ENCODE measurements at places on chromosomes 2 and 18.

DNA sequence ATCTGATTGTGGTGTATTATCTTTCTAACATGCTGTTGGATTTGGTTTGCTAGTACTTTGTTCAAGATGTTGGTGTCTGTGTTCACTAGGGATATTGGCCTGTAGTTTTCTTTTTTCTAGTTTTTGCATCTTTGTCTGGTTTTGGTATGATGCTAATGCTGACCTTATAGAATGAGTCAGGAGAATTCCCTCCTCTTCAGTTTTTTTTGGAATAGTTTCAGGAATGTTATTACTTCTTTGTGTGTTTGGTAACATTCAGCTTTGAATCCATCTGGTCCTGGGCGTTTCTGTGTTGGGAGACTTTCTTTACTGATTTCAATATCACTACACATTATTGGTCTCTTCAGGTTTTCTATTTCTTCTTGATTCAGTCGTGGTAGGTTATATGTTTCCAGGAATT, 124.2 kb upstream of the EPB41L5 start:
- no peak for DNase-seq

DNA sequence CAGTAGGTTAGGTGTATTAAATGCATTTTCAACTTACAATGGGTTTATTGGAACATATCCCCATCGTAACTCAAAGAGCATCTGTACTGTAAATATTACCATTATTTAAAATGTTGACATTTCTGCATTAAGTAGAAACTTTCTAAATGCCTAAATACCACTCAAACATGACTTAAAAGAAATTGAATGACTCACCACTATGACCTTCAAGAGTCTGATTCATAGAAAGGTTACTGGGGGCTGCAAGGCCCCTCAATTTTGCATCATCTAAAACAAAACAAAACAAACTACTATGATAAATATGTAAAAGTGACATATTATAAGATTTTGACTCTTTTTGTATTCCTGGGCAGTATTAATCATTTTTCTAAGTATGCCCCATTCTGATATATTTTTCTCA, 7.6 kb downstream of the WDR35 start:
- DNase-seq, result no peak

DNA sequence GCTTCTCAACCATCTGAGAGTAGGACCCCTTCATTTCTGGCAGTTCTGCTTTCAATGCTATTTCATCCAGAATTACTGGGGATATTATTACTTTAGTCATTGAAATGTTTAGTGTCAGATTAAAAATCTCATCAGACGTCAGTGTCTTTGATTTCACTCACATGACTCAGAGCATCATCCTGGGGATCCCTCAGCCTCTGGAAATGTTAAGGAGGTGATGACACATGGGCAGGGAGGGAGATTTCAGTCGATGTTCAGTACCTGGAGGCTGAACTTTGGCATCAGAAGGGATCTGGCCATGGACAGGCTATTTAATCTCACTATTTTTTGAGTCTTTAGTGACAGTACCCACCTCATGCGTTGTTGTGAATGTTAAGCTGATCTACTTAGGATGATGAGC, 39.1 kb downstream of the OSBPL6 start:
- no peak for DNase-seq

GRCh38 chr2:68088940-68089339, 26.1 kb upstream of the C1D start:
- DNase-seq, result no peak

GRCh38 chr2:85393836-85394235, 16.3 kb downstream of the CAPG start:
- no peak for DNase-seq

DNA sequence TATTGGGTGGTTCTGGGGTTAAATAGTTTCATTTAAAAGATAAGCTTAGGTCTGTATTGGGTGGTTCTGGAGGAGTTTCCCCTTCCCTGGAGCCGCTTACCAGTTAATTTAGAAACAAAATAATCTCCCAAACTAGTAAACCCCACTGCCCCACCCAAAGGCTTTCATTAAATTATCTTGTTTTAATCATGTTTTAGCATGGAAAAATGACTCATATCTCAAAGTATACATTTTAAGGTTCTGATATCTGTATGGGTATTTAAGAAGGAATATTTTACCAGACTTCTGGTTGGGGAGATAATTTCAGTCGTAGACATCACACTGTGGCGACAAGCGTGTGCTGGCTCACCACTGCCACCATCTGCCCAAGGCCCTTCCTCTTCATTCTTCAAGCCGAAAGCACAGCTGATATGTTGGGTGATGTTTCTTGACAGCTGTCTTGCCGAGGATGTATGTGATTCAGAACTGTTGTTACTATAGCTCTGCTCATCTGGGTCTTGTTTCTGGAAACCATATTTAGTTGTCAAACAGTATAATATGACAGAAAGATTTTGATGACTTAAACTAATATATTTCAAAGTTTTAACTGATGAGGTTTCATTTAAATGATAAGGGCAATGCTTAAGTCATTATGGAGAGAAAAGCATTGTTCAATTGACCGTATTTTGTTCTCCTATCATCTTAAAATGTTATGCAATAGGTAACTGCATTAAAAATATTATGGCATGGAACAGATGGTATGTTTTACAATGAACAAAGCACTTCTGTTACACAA, 5.1 kb downstream of the FIGLA start:
- peak; percentile 41 for DNase-seq

GRCh38 chr2:100785626-100786296, 34.2 kb upstream of the NPAS2 start:
- DNase-seq, result no peak

DNA sequence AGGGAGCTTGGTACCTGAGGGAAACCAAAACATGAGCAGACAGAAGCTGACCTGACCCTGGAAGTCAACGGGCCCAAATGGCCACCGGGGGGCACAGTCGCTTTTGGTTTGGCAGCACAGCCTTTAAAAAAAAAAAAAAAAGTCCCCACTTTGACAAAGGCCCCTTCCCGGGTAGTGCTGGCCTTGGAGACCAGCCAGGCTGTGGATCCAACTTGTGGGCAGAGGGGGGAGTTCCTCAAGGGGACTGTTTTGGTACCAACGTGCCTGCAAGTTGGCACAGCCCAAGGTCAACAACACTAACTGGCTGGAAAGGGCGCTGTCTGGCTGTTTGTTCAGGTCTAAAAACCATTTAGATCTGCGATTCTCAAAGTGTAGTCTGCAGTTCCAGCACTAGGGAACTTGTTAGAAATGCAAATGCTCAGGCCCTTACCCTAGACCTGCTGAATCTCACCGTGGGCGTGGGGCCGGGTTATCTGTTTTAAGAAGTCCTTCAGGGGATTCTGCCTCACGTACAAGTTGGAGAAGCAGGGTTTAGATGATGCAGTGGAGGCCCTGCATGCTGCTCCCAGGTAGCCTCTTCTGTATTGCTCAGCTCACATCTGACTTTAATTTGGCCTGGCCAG, 83.0 kb downstream of the LPIN1 start:
- DNase-seq, result peak; percentile 57

- no peak for DNase-seq
Observed at GRCh38 chr18:42921226-42921737, 194.2 kb downstream of the RIT2 start.

DNA sequence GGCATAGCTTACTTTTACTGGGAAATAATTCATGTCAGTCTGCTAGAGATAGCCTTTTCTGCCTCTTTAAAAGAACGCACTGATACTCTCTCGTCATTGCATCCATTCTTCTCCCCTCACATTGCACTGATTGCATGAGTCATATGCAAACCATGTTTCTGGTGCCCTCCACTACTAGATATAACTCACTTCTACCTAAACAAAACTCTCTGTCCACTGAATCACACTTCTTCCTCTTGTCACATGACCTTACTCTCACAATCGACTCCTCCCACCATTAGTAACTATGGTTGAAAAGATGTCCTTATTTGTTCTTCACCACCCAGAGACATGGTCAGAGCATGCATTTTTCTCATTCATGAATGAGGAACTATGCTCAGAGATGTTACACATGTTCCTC, 158.0 kb downstream of the CSRNP3 start:
- DNase-seq, result no peak

DNA sequence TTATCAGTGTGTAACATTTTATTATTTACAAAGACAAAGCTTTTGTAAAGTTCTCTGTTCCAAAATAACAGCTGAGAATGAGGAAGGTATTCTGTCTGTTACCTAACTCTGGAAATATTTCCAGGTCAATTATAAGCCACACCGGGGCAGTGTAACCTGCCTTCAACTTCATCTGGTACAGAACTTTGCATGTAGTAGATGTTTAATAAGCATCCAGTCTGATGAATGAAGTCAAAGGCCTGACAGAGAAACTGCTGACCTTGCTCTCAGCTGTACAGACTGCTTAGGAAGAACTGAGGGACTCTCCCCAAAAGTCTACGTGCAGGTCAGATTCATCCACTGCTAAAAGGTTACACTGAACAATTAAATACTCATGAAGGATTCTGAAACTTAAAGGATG, 43.3 kb downstream of the WDFY1 start:
- no peak for DNase-seq

DNA sequence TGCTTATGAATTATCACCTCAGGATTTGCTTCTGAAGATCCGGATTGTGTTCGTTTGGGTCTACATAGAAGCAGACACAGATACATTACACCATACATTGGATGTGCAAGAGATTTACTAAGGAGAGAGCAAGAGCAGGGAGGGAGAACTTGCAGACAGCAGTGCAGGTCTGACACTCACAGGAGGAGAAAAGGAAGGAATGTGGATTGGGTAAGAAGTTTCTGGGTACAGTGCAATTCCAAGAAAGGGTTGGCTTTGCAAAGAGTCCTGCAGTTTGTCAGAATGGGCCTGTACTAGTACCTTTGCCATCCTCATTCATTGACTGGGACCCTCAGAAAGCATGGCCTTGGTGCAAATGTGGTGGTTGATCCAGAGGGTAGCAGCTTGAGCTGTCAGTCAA, 4.8 kb upstream of the THOC1 start:
- DNase-seq, result no peak

All from GM10248 (cell line).